Stimulated activated CD4-positive, alpha-beta T cell treated with anti-CD3 and anti-CD28 coated beads, Interleukin-12 subunit alpha, Interleukin-12 subunit beta, amount 100 ng/mL, for 24 hours (primary cell): ENCODE measurements at places on chromosomes 16 and 17.

DNA sequence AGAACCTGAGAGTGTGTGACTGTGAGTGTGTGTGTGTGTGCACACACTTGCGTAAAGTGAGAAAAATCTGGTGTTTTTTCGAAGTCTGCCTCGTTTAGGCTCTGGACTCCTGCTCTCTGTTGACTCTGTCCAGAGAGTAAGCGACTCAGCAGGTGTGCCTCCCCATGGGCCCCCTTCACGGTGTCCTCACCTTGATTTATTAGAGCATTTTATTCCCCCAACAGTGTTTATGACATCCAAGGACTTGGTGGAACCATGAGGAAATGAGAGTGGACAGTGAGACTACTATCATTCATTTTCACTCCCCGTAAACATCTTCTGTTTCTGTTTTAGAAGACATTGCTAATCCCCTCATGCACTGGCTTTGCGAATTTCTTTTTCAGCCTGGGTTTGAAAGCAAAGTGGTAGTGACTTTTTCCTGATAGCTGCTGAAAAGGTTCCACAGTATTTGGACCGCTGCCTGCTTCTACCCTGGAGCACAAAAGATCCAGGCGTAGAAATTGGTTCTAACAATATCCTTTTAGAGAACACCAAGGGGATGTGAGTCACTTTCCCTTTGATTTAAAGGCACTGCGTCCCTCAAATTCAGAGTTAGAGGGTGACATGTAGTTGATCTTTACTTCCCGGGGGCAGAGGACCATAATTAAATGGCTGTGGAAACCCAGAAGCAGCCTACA lies 218.2 kb downstream of the WWOX start:
- no peak for DNase-seq

- no peak for DNase-seq
Observed at GRCh38 chr16:57278494-57278893, 6.0 kb downstream of the PLLP start.

- DNase-seq: no peak
Observed at GRCh38 chr17:9001559-9001958, 19.8 kb upstream of the NTN1 start.

- DNase-seq: no peak
Observed at GRCh38 chr17:72887322-72887721, 205.2 kb downstream of the SLC39A11 start.

- no peak for DNase-seq
Observed at GRCh38 chr17:49434821-49435670, 20.4 kb upstream of the PHB1 start.

DNA sequence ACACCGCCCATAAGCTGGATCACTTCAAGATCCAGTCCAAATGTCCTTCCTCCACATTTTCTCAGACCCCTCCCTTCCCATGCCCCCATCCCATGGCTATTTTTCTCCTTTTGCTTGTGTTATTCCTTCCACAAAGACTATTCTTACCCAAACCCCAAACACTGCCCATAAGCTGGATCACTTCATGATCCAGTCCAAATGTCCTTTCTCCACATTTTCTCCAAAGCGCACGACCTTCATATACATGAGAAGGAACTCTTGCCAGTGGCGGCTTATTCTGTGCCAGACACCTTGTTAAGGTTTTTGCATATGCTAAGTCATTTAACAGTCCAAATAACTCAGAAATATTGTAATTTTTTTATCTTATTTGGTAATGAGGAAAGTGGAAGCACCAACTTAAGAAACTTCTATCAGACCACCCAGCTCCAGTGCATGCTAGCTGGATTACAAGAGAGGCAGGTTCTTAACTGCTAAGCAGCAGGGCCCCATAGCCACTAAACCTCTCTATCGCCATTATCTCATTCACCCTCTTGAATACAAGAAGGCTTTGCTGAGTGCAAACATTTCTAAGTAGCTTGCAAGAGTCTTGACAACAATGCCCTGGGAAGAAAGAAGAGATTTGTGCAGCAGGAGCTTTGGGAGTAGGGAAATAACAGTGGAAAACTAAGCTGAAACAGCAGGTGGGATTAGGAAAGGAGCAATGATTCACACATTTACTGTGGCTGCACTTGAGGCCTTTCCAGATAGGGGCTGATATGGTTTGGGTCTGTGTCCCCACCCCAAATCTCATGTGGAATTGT lies 428.2 kb upstream of the MAF start:
- no peak for DNase-seq

DNA sequence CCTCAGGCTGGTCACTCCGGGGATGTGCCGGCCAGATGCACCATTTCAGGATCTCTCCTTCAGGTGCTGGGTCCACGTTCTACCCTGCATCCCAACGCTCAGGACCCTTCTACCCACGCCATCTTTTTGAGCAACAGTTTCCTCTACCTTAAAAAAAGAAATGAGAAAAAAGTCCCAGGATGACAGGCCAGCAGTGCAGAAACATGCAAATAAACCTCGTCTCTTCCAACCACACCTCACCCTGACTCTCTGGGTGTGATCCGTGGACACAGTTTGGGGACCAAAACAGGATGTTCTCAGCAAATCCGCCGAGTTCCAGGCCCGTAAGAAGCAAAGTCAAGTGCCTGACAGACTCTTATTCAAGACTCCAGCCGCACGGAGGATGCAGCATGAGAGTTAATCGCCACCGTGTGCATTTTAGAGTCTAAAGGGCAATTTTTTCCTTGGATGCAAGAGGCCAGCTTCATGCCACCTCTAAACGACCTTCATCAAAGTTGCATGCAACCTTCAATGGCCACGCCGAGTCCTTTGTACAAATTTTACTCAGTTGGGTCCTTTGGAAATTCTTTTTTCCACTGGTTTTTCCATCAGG lies 99.6 kb downstream of the ZFHX3 start:
- DNase-seq: no peak

DNA sequence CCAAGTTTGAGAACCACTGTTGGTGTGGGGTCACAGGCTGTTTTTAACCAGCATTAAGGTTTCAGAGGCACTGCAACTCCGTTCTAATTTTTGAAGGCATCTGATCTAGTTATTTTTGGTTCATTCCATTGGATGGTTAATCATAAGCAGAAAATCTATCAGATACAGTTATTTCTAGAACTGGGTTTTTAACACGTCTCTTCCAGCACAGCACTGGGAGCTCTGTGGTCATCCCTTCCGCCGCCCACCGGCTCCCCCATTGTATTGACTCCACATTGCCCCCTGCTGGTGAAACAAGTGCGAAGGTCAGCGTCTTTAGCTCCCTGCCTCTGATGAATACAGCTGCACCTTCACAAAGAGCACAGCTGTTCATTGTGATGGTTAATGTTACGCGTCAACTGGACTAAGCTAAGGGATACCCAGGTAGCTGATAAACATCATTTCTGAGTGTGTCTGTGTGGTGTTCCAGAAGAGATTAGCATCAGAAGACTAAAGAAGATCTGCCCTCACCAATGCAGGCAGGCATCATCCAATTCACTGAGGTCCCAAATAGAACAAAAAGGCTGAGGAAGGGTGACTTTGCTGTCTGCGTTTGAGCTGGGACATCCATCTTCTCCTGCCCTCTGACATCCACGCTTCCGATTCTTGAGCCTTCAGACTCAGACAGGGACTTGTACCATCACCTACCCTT lies 8.5 kb downstream of the CCL18 start:
- peak; percentile 73 for DNase-seq

DNA sequence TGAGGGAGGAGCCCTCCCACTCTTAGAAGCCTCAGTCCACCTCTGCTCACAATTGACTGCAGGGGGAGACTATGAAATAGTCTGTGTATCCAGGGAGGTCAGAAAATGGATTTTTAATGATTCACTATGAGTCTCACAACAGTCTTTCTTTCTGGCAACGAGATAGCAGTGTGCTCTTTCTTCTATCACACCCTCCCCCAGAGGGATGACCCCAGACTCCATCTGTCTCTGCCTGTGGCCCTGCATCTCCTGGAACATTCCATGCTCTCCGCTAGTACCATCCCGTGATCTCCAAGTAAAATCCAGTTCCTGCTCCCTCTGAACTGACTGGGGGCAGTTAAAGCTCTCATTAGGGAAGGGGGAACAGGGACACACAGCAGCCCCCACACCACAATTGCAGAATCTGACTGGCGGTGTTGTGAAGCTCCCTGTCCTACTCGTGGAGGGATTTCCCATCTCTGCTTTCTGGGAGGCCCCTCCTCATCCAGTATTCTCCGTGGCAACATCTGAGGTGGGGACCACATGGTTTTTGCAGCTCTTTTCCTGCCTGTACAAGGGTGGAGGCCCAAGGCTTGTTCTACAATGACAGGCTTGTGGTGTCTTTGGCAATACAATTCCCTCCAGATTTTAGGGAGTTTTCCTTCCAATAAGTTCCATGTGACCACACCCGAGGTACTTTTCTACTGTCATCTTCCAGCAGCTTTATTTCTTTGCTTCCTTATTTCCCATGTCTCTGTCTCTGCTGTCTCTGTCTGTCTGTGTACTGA lies 19.4 kb downstream of the NATD1 start:
- DNase-seq: no peak

DNA sequence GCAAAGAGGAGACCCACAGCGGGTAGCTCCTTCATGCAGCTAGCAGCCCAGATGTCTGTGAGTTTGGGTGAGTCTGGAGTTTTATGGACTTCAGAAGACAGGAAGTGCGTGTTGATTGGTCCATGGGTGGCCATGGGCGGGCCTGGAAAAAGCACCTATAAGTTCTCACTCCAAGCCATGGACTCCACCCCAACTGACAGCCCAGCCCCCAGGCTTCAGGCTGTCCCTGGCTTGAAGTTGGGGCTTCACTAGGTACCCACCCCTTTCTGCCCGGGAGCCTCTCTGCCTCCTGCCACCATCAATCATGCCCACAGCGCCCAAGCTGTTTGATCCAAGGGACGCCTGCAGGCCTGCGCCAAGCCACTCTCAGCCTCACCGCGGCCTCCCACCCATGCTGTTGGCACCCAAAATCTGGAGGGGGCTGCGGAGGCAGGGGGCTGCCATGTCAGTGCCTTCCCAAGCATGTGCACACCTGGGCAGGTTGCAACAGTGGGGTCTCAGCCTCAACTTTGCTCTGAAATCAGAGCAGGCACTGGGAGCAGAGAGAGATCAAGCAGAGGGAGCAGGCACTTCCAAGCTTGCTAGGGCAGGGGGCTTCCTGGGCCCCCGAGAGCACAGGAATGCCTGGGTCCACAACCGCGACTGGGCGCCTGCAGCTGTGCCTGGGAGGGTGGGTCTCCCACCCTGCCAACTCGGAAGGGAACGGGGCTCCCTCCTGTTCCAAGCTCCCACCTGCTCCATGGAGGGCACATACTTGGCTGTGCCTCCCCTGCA lies 1503.7 kb downstream of the CDH11 start:
- no peak for DNase-seq

- DNase-seq: no peak
Observed at GRCh38 chr16:21233521-21234150, at the start of gene ANKS4B. Gene ANKS4B (plus strand): TSS chr16:21233699. CDS start chr16:21233738, 39 bp downstream.

GRCh38 chr17:73350864-73351263 lies 39.1 kb upstream of the CDC42EP4 start:
- DNase-seq: no peak

GRCh38 chr17:42980766-42981397 lies 517 bp downstream of the RUNDC1 start:
- DNase-seq: peak; percentile 68

- no peak for DNase-seq
Observed at GRCh38 chr17:50257676-50258224, 16.5 kb upstream of the TMEM92 start.

- no peak for DNase-seq
Observed at GRCh38 chr17:3695723-3696411, at the start of gene P2RX5. Gene P2RX5 (minus strand): TSS chr17:3696155. CDS start chr17:3696005, 150 bp downstream.

GRCh38 chr17:39002991-39003715 lies 36.0 kb upstream of the FBXO47 start:
- DNase-seq: peak; percentile 30

GRCh38 chr17:39261286-39261685 lies 35.5 kb upstream of the STAC2 start:
- DNase-seq: no peak

- no peak for DNase-seq
Observed at GRCh38 chr17:9644910-9645751, at the start of gene USP43. Gene USP43 (plus strand): TSS chr17:9645517. CDS start chr17:9645633, 116 bp downstream.

DNA sequence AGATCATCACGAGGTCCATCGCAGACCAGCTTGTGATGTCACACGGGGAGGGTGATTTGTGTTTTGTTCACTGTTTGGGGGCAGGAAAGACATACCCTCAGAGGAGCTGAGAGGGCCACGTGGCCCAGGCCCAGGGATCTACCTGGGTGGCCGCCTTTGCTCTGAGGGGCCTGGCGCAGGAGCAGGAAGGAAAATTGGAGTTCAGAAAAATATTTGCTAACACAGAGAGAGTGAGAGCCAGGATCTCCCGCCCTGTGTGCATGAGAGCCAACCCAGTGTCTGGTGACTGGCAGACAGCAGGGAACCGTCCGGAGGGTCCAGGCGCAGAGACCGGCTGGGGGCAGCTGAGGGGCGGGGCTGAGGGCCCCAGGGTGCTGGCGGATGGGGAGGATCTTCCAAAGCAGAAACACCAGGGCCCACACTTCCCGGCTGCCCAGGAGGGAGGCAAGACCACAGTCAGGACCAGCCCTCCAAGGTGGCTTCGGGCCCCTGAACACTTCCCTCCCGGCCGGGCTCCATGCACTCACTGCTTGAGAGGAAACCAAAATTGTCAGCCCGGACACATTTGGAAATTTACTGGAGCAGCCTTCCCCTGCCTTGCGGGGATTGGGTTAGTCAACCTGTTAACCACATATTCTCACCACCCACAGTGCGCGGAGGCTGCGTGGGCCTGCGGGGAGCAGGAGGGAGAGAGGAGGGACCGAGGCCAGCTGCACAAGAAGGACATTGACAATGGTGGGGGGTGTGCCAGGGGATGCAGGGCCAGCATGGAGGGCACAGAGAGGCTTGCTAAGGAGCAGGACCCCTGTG lies 52.6 kb downstream of the RBFOX3 start:
- no peak for DNase-seq

GRCh38 chr16:78022347-78023060 lies at the start of gene CLEC3A:
Gene CLEC3A (plus strand): TSS chr16:78022548. CDS start chr16:78022627, 79 bp downstream.
- no peak for DNase-seq

DNA sequence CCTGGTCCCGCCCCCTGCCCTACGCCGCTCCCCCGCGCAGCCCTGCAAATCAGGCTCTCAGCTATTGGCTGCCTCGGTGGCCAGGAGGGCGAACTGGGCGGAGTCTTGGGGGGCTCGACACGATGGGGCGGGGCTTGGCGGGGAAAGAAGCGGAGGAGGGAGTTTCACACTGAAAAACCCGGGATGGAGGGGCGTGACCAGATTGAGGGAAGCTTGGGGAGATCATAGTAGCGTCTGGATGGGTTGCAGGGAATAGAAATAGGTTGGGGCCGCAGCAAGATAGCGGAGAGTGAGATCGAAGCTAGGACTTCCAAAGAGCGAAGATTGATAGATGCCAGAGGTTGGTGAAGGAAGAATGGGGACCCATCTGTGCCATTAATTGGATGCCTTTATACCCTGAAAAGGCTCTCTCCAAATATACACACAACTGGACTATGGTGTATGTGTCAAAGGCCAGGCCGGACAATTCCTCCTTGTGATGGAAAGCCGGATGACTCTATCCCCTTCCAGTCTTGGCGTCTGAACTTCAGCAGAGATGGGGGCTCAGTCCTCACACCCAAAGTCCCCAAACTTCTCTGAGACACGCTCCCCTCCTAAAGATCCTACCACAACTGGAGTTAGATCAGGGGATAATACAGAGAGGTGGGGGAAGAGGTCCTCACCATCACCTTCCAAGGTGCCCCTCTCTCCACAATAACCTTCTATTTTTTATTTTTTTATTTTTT lies 376 bp upstream of the STAC2 start:
- DNase-seq: no peak
